Fibroblast of pulmonary artery (primary cell): ENCODE measurements at places on chromosomes 2 and 18.

GRCh38 chr18:62346333-62347088, 21.4 kb downstream of the TNFRSF11A start:
- DNase-seq, result no peak

- no peak for DNase-seq
These were observed 8.8 kb upstream of the SH3RF3 start for GRCh38 chr2:109120166-109120565.

DNA sequence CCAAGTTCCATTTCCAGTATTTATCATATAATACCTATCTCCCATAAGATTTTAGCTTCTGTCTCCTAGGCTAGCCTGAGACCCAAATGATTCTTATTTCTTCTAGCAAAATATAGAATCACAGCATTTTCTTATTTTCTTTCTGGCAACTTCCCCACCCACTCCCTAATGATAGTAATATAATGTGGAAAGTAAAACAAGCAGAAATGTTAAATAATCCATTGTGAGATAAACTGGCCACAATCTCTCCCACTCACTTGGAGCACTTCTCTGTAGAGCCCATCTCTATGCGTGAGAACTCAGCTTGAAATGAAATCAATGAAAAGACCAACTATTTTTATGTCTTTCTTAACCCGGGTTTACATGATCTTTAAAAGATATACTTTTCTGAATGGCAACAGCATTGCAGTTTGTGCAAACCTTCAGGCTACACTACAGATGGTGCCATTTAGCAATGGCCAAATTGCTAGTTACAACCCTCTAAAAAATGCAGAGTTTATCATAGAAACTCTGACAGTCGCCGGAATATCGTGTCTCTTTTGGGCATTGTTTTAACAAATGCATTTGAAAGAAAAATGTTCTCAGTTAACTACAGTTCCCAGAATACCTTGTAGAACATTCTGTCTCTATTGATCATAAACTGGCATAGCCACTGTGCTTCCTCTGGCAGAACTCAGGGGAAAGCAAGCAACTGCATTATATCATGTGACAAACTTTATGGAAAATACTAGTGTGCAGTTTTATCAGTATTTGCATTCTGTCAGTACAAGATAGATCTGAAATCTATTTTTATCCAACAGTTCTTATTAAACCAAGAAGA, 1407.4 kb upstream of the ZEB2 start:
- DNase-seq, result peak; percentile 47

- no peak for DNase-seq
These were observed 38.1 kb downstream of the ALPK2 start for GRCh38 chr18:58590839-58591238.

GRCh38 chr2:195646424-195646823, 10.6 kb upstream of the SLC39A10 start:
- DNase-seq, result no peak

- no peak for DNase-seq
These were observed 266.8 kb downstream of the EN1 start for GRCh38 chr2:118580651-118581050.

DNA sequence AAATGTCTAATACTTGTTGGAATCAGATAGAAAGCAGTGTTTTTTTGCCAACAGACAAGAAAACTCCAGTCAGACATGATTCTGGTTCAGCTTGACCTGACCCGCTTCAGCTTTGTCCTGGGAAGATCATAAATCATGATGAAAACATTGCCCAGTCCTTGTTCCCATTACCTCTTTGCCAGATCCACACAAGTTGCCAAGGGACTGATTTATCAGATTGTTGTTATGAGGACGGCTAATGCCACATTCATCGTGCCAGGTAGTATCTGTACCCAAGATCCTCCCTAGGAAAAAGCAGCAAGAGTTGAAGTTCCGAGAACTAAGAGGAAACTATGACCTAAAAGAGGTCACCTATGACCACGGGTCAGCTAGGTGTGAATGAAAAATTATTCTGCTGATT, 39.0 kb downstream of the SLC40A1 start:
- no peak for DNase-seq

- no peak for DNase-seq
These were observed 279.6 kb downstream of the SLC4A3 start for GRCh38 chr2:219907011-219907365.

- DNase-seq, result no peak
These were observed 28.5 kb upstream of the MCFD2 start for GRCh38 chr2:46943881-46944798.

- no peak for DNase-seq
These were observed 89.1 kb upstream of the ZFP36L2 start for GRCh38 chr2:43315482-43315881.

DNA sequence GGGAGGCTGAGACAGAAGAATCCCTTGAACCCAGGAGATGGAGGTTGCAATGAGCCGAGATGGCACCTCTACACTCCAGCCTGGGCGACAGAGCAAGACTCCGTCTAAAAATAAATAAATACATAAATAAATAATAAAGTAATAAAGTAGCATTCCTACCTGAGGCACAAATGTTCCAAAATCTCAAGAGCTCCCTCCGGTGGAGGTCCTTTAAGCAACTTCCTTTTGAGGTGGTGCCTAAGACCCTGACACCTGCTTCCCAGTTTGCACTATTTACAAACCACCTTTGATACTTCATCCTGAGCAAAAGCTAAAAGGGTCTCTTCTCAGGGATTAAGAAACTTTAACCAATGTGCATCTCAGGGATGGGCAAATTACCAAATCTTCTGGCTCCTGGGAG, 505.1 kb downstream of the CNTNAP5 start:
- no peak for DNase-seq

- DNase-seq, result no peak
These were observed 105.6 kb downstream of the SETBP1 start for GRCh38 chr18:44786257-44786656.

GRCh38 chr2:105879803-105880300, 135.1 kb downstream of the NCK2 start:
- no peak for DNase-seq

GRCh38 chr18:12911025-12911928, 27.2 kb upstream of the PTPN2 start:
- peak; percentile 3 for DNase-seq

DNA sequence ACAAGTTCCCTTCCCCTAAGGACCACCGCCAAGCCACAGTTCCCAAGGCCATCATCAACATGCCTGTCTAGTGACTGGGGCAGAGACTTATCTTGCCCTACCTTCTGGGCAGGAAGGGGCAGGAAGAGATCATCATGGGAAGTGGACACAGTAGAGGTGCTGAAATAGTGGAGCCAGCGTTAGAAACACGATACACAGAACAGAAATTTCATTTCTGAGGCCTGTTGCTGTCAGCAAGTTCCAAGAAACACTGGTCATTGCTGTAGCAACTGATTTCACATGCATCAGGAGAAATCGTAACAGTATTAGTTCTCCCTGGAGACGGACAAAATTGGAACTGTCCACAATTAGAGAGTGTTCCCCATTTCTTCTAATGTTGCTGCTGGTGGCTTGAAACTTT, 83.0 kb downstream of the COLEC12 start:
- DNase-seq, result peak; percentile 31

GRCh38 chr2:207796585-207797350, 27.1 kb upstream of the FZD5 start:
- DNase-seq, result peak; percentile 14

DNA sequence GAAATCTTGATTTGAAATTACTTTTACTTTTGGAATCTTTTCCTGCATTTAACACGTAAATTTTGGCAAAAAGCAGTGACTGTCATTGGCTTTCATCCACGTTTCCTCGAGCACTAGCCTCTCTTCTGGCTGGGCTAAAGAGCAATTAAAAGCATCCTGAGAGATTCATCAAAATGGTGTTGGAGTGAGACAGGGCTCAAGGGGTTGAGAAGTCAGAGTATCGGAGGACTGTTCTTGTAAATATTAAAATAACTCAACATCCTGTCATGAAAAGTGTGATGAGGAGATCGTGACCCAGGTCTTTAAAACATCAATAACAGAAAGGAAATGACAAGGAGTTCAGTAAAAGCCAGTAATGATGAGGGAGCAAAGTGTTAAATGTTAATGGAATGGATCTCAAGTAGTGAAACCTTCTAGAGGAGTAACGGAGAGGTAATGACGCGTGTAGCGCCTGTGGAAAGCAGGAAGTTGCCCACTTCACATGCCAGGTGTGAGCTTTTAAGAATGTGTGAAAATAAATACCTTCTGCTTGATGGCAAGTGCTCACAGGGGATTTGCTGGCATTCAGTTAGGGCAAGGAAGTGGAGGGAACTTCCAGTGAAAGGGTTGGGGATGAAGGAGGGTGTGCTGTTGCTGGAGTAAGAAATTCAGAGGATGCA, 754.4 kb downstream of the ADCYAP1 start:
- DNase-seq, result no peak

DNA sequence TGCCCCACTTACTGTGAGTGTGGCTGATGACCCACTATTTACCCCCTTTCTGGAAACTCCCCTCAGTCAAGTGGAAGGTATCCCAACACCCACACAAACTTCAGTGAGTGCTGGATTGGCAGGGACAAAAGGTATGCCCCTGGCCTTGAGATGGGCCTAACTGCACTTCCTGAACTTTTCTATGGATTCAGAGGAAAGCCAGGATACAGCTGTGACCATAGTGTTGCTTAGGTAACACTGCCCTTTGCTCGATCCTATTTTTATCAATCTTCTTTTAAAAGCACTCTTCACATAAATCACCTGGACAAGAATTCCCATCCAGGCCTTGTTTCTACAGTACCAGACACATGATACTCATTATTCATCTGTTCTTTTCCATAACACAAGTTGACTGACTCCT, 671.5 kb upstream of the SLC8A1 start:
- no peak for DNase-seq

DNA sequence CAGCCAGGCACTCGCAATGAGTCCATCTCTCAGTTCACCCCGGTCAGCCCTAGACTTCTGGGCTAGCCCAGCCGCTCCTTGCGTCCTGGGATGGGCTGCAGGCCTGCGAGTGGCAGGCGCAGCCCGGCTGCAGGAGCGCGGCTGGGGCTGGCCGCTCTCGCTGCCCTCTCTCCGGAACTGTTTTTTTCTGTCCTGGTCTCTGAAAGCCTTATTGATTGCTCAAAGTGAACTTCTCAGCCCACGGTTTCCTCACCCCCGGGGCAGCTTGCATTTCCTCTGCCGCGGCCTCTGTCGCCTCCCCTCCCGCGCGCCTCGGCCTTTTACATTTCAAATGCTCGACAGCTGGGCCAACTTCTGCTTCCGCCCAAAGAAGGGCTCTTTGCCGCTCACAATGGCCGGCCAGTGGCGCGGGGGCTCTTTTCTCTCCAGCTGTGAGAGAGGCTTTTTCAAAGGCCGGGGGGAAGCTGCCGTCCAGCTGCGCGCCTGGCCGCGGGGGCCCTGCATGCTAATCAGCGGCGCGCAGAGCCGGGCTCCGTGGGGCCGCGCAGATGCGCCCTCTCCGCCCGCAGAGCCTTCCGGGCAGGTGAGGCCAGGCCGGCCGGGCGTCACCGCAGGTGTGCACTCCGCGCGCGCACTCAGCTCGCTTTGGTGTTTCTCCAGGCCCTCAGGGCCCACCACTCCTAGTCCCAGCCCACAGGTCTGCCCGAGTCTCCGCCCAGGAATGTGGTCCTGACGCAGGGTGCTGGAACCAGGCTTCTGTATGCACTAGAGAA, 513.8 kb downstream of the RNF144A start:
- no peak for DNase-seq

DNA sequence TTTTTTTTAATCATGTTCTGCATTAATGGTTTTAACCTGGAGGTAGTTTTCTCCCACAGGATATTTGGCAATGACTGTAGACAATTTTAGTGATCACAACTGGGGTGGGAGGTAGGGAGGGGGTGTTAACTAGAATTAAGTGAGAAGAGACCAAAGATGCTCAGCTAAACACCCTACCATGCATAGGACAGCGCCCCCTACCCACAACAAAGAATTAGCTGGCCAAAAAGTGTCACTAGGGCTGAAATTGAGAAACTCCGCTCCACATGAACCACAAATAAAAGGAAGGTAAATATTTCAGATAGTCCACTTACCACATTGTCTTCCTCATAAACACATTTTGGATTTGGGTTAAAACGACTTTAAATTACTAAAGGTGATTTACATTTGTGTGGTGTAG, 942.6 kb downstream of the SUCLG1 start:
- no peak for DNase-seq

DNA sequence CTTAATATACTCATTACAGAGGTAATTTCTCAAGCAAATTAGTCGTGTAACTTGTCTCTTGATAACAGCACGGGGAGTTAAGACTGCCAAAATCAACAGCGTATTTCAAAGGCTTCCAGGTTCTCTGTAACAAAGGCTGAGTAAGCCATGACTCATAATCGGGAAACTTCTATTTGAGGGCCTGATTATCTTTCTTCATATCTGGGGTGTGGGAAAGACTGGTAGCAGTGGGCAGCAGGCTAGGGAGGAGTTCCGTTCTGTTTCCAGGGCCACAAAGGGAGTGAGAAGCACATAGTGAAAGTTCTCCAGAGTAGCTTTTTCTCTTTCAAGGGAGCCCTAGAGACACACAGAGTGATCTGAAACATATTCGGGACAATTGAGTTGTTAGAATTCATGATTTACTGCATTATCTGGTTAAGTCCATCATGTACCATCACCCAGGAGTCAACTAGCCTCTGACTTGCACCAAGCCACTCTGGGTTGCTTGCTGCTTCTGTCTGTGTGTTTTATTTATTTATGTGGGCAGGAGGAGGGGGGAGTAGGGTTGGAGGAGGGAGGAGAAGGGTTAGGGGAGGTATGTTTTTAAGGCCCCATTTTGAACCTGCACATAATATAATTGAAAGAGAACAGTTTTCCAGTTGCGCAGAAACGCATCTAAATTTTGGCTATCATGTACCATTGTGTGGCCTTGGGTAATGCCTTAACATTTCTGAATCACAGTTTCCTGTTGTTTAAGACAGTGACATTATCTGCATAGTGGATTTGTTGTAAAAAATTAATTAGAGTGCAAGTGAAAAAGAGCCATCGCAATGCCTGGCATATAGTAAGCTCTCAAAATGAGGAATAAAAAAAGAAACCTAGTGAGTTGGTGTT, 80.5 kb upstream of the ITPRID2 start:
- DNase-seq, result peak; percentile 91

DNA sequence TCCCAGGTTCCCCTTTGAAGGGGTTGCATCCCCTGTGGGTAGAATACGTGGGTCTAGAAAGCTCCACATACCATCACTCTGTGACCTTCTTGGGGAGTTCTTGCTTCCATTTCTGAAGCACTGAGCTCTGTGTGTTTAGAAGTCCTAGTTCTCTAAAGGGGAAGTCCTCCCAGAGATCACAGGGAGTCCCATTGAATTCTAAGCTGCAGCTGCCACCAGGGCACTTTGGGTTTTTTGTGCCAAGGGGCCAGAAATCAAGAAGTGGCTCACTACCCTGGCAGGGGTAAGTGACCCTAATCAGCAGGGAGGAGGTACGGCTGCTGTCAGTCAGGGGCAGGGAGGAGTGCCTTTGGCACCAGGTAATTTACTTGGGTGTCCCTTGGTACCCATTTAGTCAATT, 70.9 kb downstream of the EHD3 start:
- DNase-seq, result no peak

DNA sequence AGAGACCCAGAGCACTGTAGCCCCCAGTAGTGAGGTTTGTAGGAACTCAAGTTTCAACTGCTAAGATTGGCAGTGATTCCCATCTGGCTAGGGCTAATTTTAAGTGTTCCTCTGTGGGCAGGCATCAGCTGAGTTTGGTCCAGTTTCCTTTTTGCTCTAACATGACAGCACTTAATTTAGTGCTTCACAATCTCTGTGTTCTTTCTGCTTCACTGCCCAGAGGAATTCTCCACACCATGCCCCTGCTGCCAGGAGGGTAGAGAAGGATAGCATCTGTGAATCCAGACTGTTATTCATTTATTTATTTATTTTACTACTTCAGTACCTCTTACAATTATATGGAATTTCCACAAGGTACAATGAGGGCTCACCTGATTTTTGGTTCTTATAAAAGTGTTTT, 549.9 kb upstream of the FSIP2 start:
- DNase-seq, result no peak
